ENCODE measurements at places on chromosomes 16 and 17.

GRCh38 chr17:55120651-55121050, 144.1 kb upstream of the HLF start:
- no peak for DNase-seq

DNA sequence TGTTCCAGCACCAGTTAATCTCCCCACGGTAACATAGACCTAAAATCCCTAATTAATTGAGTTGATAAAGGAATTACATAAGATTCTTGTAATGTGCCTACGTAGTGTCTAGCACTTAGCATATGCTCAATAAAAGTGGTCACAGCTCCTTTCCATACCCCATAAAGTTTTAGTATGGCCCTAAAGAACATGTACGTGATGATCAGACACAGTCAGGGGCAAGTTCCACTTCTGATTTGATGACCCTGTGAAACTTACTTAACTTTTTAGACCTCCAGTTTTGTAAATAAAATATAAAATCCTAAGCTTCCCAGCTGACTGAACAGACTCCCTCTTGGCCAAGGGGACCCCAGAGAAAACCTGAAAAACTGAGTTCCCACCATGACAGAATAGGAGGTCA, 391.3 kb upstream of the ERCC4 start:
- no peak for DNase-seq

- no peak for DNase-seq
These were observed 7.6 kb downstream of the CDH16 start for GRCh38 chr16:66911112-66911511.

DNA sequence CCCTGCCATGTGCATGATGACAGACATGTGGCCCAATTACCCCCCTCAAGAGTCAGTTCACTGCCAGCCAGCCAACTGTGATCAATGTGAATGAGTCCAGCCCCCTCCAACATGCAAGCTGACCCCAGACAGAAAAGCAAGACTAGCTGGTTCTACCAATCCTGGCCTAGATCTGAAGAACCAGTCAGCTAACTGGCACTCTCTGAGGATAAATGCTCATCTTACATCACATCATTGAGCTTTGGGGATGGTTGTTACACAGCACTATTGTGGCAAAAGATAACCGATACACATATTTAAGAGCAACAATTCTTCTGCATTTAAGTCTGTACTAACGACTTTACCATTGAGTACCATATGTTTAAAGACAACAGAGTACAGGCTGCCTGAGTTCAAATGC, 106.7 kb downstream of the TOX3 start:
- DNase-seq = no peak
